Activated CD4-positive, alpha-beta T cell treated with anti-CD3 and anti-CD28 coated beads, Interleukin-10, Interleukin-2, amounts not matched to agents 100 ng/mL and 50 ng/mL, durations not matched to agents 16 hours and 8 hours (primary cell): ENCODE measurements at places on chromosomes 1 and 21.
A peak's percentile ranks its signal among the peaks of the same experiment; 100 is the strongest.

DNA sequence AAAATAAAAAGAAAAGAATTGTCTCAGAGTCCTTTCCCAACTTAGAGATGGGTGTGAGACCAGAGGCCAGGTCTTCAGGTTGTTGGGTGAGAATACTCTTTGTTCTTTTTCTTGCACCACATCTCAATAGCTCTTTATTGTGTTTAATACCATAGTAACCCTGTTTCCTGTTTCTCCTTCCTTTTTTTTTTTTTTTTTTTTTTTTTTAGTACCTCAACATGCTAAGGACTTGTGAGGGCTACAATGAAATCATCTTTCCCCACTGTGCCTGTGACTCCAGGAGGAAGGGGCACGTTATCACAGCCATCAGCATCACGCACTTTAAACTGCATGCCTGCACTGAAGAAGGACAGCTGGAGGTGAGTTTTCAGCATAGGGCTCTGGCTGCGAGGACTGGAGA lies 24.4 kb downstream of the CELF3 start:
- no peak for DNase-seq

GRCh38 chr1:53328541-53329499 lies 950 bp upstream of the LRP8 start:
- peak; percentile 40 for DNase-seq

DNA sequence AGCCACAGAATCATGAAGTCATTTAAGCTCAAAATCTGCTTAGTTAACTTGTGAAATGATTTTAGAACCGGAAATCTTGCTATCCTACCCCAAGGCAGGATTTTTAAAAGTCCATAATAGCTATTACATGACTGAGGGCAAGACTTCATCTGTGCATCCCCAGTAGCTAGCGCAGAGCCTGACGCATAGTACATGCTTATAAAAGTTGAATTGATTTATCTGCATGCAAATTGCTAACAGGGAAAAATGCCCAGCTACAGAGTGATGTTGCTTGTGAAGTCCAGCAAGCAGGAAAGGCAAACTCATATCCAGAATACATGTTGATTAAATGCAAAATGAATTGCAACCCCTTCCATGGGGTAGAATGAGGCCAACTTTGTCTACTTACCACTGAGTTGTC lies 8.1 kb upstream of the MAP1LC3C start:
- DNase-seq: no peak

- no peak for DNase-seq
These were observed 183.8 kb upstream of the ARHGEF16 start for GRCh38 chr1:3270403-3271245.

DNA sequence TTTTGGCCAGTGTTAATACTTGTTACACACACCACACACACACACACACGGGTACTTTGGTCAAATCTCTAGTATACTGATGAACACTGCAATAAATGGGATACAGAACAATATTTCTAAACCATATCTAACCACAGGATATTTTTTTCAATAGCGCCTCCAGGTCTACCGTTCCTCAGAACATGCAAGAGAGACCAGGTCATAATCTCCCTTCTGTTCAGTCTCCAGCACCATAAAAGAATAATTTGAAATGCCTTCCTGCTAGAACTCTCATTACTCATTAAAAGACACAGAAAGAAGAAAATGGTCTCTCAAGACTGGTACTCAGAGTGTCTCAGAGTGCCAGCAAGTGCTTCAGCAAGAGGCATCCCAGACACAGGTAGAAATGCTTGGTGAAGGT lies 11.5 kb upstream of the SLC44A3 start:
- no peak for DNase-seq

DNA sequence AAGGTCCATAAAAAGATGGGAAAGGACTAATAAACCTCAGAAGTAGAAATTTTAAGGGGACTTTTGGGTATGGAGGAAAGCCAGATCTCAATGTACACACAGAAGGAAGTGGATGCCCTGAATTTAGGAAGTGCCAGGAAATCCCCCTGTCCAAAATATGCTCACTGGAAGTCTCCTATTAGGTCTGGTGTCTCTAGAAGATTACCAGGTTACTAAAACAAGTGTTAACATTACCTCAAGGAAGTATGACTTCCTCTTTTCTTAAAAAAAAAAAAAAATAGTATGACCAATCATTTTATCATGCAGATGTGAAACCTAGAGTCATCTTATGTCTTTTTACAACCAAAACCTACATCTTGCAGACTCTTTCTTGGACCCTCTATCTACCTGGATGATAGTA lies 30.7 kb downstream of the CD58 start:
- DNase-seq: peak; percentile 42

DNA sequence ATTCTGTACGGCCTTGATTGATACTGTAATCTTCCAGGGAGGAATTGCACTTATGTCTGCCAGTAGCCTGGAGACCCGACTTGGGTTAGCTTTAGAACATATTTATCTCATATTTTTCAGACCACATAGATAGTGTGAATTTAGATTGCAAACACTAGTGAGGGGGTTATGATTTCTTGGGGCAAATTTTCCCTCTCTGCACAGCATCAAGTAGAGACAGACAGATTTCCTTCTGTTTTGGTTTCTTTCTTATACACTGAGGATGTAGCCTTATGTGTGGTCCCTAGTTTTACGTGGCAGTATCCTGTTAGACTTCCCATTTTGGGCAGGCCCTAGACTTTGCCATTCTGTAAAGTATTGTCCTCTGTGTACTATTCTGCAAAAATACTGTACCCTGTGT lies 29.0 kb downstream of the SOAT1 start:
- no peak for DNase-seq

DNA sequence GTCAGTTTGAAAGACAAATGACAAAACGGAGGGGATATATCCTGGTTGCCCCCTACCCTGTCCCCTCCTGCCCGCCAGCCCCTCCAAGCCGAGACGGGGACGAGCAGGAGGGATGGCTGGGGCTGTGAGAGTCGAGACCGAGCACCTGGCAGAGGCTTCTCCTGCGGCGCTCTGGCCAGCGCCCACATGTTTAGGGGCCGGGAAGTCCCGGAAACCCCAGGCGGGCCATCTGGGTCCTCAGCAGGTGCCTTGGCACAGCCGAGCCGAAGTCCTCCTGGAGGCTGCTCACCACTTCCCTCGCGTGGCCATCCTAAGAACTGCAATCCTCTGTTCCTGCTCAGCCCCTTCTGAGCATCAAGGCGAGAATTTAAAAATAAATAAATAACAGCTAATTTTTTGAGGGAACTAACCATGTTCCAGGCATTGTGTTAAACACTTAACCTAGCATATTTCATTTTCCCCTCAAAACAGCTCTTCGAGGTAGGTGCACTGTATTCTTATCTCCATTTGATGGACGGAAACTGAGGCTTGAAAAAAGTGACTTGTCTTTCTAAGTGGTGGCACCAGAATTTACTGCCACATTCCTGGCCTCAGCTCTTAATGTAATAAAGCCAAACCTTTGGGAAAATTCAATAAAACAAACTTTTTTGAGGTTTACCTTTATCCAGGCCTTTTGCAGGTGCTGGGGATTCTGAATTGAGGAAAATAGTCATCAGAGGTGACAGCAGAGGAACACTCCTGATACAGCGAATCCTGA lies 3.5 kb upstream of the RIMS3 start:
- peak; percentile 85 for DNase-seq

DNA sequence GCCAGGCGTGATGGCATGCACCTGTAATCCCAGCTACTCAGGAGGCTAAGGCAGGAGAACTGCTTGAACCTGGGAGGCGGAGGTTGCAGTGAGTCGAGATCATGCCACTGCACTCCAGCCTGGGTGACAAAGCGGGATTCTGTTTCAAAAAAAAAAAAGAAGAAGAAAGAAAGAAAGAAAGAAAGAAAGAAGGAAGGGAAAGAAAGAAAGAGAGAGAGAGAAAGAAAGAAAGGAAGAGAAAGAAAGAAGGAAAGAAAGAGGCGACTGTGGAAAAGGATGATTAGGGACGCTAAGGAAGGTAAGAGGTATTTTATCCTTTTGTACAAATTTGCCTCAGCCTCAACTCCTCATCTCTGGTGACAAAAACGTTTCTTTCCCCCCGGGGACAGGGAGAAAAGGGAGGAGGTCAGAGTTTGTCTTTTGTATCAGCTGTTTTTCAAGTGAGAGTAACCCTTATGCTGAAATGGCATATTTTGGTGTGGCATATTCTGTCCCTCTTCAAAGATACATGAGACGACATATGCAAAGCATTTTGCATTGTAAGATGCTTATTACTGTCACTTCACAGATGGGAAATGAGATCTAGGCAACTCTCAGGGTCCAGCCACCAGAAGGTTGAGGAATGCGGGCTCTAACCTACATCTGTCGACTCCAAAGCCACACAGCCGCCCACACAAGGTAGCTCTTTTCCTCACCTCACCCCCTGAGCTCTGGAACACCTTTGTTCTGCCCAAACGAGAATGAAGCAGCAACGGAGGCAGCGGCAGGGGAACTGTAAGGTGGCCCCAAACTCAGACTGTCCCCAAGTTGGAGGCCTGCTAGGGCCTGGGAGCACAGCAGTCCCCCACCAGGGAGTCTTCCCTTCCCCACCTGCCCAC lies 38.0 kb downstream of the NUAK2 start:
- no peak for DNase-seq

DNA sequence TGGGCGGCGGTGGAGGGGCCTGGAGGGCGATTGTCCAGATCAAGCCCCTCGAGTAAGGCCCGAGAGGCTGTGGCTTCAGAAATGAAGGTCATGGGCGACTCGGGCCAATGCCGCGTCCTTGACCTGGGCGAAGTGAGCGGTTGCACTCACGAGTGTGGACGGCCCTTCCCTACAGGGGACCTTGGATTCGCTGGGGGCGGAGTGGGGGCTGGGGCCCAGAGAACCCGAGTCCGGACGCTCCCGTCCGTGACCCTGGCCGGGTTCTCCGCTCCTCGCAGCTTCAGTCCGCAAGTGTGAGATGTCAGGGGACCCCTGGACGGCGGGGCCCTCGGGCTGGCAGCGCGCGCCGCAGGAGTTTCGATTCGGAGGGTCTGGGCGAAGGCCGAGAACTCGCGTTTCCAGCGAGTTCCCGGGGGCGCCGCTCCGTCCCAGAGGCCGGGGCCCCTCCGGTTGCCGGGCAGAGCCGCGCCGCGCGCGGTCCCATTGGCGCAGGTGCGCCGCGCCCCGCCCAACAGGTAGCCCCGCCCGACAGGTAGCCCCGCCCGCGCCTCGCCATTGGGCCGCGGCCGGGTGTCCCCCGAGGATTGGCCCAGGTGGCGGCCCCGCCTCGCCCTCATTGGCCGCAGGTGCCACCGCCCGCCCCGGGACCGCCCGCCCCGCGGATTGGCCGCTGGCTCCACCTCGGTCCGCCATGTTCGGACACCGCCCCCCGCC lies at the start of gene PRKCZ:
TSS of gene PRKCZ (plus strand) at position 694 of the 714 bp plus-strand sequence. CDS start 220 bp downstream, outside the sequence.
- DNase-seq: peak; percentile 85

- no peak for DNase-seq
These were observed 2.6 kb downstream of the GADD45A start for GRCh38 chr1:67687649-67688048.

GRCh38 chr21:43193651-43194302 lies 25.0 kb downstream of the CRYAA start:
- no peak for DNase-seq

DNA sequence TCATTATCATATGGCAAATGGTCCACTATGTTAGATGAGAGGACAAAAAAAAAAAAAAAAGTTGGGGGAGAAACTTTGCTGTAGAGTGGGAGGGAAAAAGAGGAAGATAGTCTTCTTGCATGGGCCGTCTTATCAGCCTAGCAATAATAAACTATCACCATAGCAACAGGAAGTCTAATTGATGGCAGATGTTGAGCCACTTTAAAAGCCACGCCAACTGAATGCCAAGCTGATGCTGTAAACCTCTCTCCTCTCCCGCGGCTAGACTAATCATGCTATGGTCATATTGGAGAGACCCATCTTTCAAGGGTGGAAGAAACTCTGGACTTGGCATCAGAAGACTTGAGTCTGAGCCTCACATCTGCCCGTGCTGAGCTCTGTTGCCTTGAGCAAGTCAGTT lies 122.2 kb upstream of the HOOK1 start:
- no peak for DNase-seq

- DNase-seq: no peak
These were observed 1.4 kb upstream of the CFAP298 start for GRCh38 chr21:32613436-32614043.

- DNase-seq: no peak
These were observed 5.7 kb downstream of the FBLIM1 start for GRCh38 chr1:15764269-15764764.

DNA sequence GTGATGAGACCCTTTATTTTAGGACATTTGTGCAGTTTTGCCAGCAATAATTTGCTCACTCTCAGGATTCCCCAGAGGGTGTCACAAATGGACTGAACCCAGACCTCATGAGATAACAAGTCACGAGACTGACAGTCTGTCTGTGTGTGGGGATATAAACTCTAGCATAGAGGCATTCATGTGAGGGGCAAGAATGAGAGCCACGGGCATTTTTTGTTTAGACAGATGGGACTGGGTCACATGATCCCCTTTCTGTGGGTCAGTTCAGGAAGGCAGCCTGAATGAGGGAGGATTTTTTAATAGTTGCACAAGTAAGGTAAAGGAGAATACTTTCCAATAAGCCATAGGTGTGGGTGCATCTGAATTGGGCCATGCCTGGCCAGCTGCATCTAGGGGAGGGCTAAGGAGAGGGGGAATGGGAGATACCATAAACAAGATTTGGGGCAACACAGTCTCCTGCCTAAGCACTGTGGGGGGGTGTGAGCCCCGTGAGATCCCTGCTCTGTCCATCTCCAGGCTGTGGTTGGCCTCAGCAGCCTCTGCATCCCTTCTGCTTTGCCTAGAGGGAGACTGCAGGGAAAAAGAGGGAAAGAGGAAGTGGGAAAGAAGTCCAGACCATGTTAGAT lies 66.6 kb downstream of the NAV1 start:
- DNase-seq: no peak

DNA sequence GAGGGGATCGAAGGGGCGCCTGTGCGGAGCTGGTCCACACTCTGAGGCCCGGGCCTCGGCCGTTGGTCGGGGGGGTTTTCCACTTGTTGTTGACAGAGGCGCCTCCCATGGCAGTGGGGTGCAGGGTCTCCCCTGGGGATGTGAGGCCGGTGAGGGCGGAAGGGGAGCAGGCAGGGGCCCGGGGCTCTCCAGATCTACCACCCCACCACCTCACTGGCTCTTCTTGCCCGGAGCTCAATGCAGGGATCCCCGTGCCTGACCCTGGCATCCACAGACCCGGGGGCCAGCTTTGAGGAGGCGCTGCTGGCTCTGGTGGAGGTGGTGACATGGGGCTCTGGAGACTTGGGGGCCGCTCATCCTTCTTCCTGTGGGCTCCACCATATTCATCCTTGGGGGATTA lies 7.1 kb upstream of the PEX10 start:
- no peak for DNase-seq

DNA sequence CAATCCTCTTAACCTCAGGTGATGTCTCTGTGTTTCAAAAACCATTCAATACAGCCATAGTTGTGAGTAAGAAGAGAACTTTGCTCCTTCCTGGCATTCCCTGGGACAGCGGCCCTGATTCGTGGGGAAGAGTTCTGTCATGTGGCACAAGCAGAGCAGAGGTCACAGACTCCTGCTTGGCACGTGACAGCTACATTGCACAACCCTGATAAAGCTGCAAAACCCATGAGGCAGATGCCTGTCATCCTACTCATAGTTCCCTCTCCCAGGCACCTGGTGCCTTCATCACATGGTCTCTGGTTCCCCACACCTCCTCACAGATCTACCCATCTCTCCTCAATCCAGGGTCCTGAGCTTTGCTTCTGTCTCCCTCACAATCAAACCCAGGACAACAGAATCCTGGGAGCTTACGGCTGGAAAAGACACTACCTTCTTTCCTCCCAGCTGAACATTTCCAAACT lies 70.8 kb downstream of the PLPP3 start:
- no peak for DNase-seq
